ENCODE measurements at places on chromosomes 3 and 15.

DNA sequence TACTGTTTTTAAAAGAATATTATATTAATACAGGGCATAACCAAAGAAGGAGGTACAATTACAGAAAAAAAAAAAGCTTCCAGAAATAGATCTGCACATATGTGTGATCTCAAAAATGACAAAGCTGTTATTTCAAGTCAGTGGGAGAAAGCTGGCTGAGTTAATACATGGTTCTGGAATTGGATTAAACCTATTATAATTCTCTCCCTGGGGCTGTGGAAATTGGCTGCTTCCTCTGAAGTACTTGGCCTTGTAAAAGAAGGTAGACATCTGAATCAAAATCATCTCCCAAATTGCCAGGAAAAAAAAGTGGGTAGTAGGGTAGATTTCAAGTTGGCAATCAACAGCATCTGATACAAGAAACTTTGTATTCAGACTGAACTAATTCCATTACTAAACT, 723.9 kb upstream of the ALCAM start:
- DNase-seq, result no peak

DNA sequence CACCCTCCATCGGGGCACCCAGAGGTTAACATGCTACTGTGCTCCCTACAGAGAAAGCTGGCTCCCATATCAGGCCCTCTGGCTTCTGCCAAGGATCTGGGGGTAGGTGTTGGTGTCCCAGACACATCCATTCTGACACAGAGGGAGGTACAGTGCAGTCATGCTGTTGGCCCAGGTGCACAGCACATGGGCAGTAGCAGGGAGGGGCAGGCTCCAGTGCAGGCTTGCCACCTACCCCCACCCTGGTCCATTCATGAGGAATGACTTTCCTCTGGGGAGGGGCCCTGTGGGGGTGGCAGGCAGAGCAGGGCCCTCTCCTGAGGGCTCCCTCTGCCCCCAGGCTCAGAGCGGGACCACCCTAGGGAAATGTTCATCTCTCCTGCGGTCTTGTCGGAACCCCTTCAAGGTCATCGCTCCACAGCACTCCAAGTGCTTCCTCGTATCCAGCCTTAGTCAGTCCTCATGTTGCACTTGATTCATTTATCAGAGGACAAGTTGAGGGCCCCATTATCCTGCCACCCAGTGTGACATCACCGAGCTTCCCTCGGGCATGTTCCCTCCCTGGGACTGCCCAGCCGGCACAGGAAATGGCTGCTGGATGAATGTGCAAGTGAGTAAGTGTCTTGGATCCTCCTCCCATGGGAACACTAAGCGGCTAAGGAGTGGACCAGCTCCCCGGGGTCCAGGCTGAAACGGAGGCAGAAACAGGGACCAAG, 10.0 kb downstream of the DUSP7 start:
- peak; percentile 71 for DNase-seq

- no peak for DNase-seq
These were observed 304.4 kb downstream of the WDR72 start for GRCh38 chr15:53454843-53455721.

GRCh38 chr3:61848885-61849284, 287.5 kb downstream of the PTPRG start:
- DNase-seq, result peak; percentile 45

DNA sequence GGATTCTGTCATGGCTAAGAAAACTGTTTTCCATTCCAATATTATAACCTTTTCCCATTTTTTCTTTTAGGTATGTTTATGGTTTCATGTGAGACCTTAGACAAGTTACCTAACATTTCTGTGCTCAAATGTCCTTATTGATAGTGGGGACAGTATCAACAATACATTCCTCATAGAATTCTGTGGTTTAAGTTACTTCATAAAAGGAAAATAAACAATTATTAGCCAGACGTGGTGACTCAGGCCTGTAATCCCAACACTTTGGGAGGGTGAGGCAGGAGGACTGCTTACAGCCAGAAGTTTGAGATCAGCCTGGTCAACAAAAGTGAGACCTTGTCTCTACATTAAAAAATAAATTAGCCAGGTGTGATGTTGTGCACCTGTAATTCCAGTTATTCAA, 436.8 kb upstream of the CNTN4 start:
- no peak for DNase-seq
